Activated naive CD8-positive, alpha-beta T cell treated with anti-CD3 and anti-CD28 coated beads, Interleukin-2, amount 10 ng/mL, durations not matched to agents 7 days and 5 days (primary cell): ENCODE measurements at places on chromosomes 2 and 18. TPM values are rescaled to one million over a fixed set of nuclear protein-coding genes. Genes with fewer than 3 reads are reported as not detected.

- no peaks in the 10 kb centered on the region for H3K36me3 ChIP-seq
- no peak overlapping the region for H3K4me3 ChIP-seq
- H3K27ac ChIP-seq: no peak overlapping the region
- DNase-seq: no peak
- H3K27me3 ChIP-seq: peaks cover 20% of the 10 kb centered on the region
- H3K4me1 ChIP-seq: no peaks in the 10 kb centered on the region
Observed at GRCh38 chr2:20235655-20236305, 10.8 kb upstream of the SDC1 start.

- peaks cover 4% of the 10 kb centered on the region for H3K27me3 ChIP-seq
- no peak overlapping the region for H3K4me3 ChIP-seq
- no peaks in the 10 kb centered on the region for H3K4me1 ChIP-seq
Observed at GRCh38 chr2:182132605-182133004, 147.0 kb downstream of the PPP1R1C start.

DNA sequence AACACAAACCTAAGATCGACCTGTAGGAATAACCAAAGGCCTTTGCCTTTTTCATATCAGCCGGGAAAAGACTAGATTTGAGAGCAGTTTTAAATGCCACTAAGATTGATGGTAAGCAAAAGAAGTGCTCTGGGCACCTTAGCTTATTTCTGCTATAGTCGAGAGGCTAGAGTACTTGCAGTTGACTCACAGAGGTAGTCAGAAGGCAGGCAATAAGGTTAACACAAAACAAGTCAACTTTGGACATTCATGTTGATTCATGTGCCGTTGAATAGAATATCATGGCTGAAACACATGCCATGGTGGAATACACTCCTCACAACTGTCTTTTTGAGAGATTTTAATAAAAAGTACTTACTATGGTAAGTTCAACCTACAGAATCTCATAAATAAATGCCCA, 507.6 kb downstream of the ZEB2 start:
- DNase-seq: no peak
- H3K36me3 ChIP-seq: peaks cover 6% of the 10 kb centered on the region
- no peak overlapping the region for H3K27ac ChIP-seq
- H3K4me3 ChIP-seq: no peak overlapping the region
- H3K27me3 ChIP-seq: no peaks in the 10 kb centered on the region
- peaks cover 2% of the 10 kb centered on the region for H3K4me1 ChIP-seq

CIB4 gene
- total RNA-seq: not detected

CD226 gene
- total RNA-seq: 50.9 TPM
